ENCODE measurements at places on chromosomes 5 and 9.

DNA sequence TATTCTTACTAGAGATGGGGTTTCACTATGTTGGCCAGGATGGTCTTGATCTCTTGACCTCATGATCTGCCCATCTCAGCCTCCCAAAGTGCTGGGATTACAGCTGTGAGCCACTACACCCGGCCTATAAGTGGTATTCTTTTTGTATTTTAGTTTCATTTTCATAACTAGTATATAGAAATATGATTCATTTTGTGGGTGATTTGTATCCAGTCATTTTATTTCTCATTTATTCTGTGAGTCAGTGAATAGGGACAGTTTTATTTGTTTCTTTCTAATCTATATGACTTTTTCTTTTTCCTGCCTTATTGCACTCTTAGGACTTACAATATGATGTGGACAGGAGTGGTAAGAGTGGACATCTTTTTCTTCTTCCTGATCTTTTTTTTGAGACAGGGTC, 112.9 kb downstream of the AOPEP start:
- no peak for DNase-seq

DNA sequence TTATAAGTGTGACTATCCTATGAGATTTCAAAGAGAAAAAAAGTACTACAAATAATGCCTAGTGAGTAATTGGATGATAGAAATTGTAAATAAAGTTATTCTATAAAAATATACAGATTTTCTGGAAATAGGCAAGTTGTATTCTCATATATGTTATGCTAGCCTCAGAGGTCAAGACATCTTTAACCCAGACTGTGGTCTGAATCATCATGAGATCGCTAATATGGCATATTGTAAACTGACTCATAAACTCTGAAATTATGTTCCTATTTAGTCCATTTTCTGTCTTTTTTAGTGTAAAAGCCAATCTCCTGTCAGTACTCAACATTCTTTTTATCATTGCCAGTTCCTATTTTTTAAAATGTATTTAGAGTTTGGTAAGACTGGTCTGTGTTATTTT, 14.2 kb downstream of the LOX start:
- no peak for DNase-seq

DNA sequence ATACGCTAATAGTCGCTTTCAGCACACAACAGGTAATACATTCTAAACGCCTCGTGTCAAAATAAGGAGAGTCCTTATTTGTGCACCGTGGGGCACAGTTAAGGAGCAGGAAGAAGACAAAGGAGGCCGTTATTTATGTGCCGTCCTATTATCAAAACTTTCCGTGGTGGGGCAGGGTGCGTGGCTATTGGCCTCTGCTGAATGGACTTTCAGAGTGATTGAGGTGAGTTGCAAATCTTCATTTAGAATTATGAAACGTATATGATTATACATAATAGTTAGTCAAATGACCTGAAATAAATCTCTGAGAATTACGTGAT, 833 bp downstream of the C5orf24 start:
- no peak for DNase-seq

DNA sequence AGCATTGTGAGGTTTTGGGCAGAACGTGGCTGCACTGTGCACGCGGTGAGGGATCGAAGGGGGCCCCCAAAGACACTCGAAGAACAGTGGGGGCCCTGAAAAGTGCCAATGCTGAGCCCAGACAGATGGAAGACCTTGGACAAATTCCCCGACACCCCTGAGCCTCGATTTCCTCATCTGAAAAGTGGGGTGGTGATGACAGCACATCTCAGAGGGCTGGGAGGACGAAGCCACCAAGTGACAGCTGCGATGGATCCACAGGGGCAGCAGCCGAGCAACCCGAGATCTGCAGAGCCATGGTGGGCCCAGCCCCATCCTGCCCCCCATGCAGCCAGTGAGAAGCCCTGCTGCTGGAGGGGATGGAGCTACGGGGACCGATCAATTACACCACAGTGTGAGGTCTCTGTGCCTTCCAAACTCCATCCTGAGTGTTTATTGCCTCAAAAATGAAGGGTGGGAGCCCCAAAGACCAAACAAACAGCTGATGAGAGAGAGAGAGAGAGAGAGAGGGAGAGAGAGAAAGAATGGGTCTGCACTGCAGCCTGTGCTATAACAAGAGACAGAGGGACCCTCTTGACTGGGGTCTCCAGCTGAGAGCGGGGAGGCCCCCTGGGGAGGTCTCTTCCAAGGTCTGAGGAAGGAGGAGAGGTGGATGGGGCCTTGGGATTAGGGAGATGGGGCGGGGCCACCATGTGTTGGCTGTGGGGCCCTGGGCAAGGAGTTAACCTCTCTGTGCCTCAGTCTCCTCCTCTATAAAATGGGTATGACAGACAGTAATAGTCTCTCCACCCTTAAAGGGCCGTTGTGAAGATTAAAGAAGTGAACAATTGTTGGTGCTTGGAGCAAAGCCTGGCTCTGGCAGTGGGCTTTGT, 134.4 kb upstream of the IER5L start:
- no peak for DNase-seq

DNA sequence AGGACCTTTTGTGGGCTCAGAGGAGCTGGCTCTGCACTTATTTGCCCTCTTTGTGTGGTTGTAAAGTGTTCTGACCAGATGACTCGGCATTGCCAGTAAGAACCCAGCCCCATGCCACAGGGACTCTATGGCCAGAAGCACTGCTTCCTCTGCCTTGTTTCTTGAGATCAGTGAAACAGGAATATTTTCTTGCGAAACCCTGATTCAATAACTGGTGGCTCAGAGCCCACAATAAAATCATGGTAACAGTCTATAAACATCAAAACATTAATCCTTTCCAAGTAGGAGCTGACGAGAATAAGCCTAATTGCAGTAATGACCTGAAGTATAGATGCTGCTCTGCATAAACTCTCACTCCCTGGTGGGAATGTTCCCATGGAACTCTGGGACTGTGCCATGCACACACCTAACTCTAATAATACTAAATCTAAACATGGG, 344.3 kb downstream of the ZNF608 start:
- no peak for DNase-seq

DNA sequence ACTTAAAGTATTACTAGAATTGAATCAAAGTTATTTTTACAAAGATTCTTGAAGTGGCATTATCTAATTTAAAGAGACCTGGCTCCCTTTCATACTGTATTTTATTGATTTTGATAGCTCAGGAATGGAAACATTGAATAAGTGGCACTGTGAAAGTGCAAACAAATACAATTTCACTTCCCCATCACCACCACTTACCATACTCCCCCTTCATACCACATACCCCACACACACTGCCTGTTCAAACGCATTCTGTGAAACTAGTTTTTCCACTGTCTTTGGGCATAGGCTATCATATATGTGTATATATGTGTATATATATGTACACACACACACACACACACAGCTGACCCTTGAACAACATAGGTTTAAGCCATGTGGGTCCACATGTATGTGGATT, 62.1 kb upstream of the ATG10 start:
- DNase-seq: no peak

DNA sequence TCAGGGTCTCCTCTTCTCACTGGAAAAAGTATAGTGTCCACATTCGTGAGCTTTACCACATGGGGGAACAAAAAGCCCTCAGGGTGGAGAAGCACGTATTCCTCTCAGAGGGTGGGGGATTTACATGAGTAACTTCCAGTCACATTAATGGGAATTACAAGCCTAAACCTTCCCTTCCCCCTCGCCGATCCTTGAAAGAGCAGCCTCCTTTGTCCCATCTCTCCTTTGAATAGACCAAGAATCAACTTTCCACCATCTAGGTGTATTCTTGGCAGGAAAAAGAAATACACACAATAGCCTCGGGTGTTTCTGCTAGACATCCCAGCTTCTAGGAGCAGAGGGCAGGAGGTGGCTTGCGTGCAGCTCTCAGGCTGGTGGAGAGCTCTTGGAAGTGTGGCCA, 144.4 kb downstream of the ZNF462 start:
- DNase-seq: no peak

- DNase-seq: no peak
Measured at GRCh38 chr5:139701056-139701741, 53.0 kb downstream of the CXXC5 start.

GRCh38 chr5:76046741-76047140, 36.4 kb upstream of the SV2C start:
- no peak for DNase-seq

- DNase-seq: no peak
Measured at GRCh38 chr9:130107955-130108354, 54.2 kb downstream of the GPR107 start.

DNA sequence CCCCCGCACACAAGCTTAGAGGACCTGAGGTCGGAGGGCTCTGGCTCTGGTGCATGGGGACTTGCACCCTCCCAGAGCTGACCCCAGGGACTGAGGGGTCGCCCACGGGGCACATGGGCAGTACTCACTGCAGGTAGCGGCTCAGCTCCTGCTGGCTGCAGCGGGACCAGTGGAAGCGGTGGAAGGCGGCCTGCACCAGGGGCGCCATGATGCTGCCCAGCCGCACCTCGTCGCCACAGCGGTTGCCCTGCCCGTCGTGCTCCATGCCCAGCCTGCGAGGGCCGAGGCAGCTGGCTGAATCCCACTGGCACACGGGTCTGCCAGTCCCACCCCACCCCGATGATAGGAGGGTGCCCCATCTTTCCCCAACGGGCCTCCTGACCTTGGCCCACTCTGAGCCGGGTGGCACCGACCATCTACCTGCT, 93.8 kb downstream of the ZNF354C start:
- DNase-seq: no peak

GRCh38 chr5:171424726-171425125, 5.3 kb downstream of the FGF18 start:
- DNase-seq: peak; percentile 4

- no peak for DNase-seq
Measured at GRCh38 chr9:83491995-83492394, 46.2 kb downstream of the FRMD3 start.

DNA sequence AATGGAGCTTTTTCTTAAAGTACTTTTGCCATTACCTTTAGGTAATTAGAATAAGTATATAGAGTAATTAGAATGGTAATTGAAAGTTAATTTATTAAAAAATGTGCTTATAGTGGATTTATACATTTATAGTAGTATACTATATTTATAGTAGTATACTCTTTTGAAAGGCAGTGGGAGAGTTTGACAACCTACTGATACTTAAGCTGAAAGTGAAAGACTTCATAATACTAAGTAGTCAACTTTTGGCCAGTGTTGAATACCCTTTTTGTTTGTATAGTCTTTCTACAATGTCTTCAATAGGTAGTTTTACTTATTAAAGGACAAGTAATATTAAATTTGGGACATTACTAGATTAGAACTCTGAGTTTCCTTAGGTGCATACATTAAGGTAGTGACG, 12.9 kb downstream of the SREK1 start:
- DNase-seq: no peak

DNA sequence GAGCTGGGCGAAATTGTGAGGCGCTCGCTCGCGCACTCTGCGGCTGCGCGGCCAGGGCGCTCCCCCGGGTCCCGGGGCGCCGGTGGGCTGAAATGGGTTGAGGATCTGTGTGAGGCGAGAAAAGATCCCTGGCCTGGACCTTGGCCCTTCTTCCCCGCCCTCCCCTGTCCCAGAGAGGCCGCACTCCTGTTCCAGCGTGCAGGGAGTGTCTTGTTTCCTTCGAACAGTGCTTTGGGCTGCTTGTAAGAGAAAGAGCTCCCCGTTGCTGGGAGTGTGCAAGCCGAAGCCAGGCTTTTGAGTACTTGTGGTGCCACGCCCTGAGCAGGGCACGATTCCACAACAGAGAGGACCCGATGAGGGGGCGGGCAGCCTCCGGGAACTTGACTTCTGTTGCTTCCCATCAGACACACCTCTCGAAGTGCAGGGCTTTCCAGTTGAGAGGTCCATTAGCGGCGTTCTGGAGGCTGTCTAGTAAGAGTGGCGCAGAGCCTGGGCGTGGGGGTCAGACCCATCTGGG, 535 bp downstream of the DOLPP1 start:
- no peak for DNase-seq

DNA sequence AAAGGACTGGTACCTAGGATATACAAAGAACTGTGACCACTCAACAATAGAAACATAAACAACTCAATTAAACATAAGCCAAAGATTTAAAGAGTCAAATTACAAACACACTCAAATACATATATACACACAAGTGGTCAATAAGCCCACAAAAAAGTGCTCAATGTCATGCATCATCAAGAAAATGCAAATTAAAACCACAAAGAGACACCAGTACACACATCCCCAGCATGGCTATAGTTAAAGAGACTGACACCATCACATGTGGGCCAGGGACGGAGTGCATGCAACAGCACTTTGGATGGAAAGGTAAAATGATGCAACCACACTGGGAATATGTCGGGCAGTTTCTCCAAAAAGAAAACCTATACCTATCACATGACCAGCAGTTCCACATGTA, 89.7 kb downstream of the CAAP1 start:
- DNase-seq: no peak

DNA sequence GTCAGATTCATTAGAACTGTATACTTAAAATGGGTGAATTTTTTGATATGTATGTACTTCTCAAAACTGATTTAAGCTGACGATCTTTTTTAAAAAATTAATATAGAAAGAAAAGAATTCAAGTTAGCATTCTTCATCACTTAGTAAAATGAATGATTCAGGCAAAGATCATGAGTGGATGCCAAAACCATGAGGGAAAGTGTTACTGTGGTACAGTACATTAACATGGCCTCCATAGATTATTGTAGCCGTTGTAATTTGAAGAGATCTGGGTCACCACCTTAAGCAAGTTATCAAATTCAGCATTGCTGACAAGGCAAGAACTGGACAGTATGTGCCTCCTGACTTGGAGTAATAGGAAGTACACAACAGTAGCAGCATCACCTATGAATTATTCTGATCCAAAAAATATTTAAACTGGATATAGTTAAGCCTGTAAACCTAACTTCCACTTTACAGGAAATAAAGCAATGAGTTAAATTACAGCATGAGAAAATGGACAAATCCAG, 29.7 kb downstream of the C9orf85 start:
- DNase-seq: no peak

GRCh38 chr5:174176511-174176910, 131.0 kb downstream of the NSG2 start:
- DNase-seq: peak; percentile 40

DNA sequence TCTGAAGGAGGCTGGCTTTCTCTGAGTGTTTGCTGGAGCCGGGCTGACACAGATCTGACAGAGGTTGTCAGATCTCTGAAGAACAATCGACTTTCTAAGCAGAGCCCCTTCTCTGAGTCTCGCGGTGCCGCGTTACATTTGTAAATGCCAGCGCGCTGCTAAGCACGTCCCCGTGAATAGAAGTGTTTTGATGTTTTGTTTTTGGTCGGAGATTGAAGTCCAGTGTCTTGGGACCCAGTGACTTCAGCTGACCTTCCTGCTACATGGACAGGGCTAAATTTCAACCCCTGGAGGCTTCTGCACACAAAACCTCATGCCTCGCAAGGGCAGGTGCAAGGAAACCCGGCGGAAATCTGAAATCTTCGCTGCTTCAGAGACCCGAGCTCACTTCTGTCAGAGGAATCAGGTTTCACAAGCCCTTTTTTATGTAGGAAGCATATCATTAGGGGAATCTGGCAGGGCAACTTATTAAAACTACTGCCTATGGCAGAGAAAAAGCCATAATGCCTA, 27.2 kb downstream of the NEUROG1 start:
- DNase-seq: peak; percentile 45

GRCh38 chr5:33369485-33370465, 71.0 kb upstream of the TARS1 start:
- DNase-seq: no peak

- DNase-seq: no peak
Measured at GRCh38 chr9:29613773-29614172, 2040.5 kb upstream of the C9orf72 start.

GRCh38 chr5:150514708-150515211, 6.8 kb downstream of the NDST1 start:
- DNase-seq: no peak

Data from ascending aorta (tissue), 2 donors.